ENCODE measurements at places on chromosomes 16 and 17.
A peak's percentile ranks its signal among the peaks of the same experiment; 100 is the strongest.

DNA sequence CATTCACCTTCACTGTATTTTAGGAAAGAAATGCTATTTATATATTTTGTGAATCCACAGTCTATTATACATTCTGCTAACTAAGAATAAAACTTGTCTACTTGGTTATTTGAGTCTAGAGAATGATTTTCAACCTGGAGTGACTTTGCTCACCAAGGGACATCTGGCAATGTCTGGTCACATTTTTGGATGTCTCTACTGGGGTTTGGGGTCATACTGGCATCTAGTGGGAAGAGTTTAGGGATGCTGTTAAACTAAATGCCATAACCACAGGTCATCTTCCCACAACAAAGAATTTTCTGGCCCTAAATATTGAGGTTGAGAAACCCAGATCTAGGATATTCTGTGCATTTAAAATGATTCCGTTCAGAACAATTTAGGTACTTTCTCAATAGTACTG, 26.0 kb downstream of the KCNJ16 start:
- no peak for DNase-seq

GRCh38 chr17:21113049-21113690, 13.6 kb upstream of the DHRS7B start:
- no peak for DNase-seq

- no peak for DNase-seq
Measured at GRCh38 chr17:34565713-34566112, 13.7 kb upstream of the TMEM132E start.

GRCh38 chr17:19928299-19928698, 49.3 kb downstream of the AKAP10 start:
- DNase-seq = no peak

GRCh38 chr16:23182206-23182678, 303 bp upstream of the SCNN1G start:
- DNase-seq = peak; percentile 63

- DNase-seq = no peak
Measured at GRCh38 chr17:32223703-32224102, 41.9 kb upstream of the RHBDL3 start.

DNA sequence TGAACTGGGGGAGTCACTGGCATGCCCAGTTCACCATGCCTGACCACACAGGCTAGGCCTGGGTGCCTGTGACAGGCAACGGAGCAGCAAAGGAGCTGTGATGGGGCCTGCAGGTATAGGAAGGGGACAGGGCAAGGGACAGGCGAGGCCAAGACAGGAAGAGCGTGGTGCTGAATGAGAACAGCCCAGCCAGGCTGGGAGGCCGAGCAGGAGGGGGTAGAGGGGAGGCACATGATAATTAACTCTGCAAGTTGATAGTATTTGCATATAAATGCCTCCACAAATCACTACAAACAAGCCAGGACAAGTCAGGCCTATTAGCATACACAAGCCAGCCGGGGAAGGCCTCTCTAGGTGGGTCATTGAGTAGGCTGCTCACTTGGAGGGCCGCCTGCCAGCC, 7.8 kb downstream of the ZFHX3 start:
- DNase-seq = no peak

DNA sequence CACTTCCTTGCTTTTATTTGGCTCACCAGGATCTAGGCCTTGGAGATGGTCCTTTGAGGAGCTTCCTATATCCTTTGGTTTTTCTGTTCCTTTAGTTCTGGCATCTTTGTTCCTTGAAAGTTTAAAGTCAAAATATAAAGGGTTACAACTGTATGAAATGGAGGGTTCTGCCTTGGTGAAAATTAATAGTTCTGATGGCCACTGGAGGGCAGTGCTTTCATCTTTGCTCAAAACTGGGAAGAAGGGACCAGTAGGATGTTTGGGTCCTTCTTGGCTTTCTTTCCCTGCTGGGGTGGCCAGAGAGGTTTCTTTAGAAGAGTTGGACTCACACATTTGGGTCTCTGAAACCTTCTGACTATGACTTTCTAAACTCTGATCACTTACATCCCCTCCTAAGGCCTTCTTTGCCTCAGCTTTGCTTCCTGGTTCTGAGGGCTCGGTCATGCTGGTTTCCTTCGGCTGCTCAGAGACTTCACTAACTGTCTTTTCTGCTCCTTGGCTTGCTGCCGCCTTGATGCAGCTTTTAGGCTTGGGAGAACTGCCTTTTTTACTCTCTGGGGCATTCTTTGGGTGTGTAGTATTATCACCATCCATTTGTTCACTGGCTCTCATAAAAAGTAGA, 10.9 kb upstream of the ITGA2B start:
- no peak for DNase-seq

DNA sequence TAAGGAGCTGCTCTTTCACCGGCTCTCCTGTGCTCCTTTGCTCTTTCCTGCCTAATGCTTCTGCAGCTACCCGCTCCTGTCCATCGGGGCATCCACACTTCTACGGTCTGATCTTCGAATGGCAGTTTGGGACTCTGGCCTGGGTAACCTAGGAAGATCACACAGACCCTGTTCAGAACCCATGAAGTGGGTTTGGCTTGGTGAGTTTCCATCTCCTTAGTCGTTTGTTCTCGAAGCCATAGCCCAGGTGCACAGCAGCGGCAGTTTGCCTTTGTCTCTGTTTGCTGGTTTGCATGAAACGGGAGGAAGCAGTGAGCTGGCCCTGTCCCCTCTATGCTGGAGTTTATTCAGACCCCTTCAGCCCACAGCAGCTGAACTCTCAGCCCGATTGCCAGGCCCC, 29.0 kb downstream of the PSMD7 start:
- DNase-seq = no peak

GRCh38 chr17:68231541-68231940, 16.3 kb upstream of the AMZ2 start:
- no peak for DNase-seq

GRCh38 chr17:36869856-36870719, 67.2 kb upstream of the LHX1 start:
- no peak for DNase-seq

- DNase-seq = no peak
Measured at GRCh38 chr17:21512307-21513011, 136.3 kb downstream of the KCNJ12 start.

GRCh38 chr17:79956853-79957252, 78.8 kb downstream of the TBC1D16 start:
- DNase-seq = no peak

- DNase-seq = no peak
Measured at GRCh38 chr16:47162670-47163420, 19.1 kb upstream of the NETO2 start.

DNA sequence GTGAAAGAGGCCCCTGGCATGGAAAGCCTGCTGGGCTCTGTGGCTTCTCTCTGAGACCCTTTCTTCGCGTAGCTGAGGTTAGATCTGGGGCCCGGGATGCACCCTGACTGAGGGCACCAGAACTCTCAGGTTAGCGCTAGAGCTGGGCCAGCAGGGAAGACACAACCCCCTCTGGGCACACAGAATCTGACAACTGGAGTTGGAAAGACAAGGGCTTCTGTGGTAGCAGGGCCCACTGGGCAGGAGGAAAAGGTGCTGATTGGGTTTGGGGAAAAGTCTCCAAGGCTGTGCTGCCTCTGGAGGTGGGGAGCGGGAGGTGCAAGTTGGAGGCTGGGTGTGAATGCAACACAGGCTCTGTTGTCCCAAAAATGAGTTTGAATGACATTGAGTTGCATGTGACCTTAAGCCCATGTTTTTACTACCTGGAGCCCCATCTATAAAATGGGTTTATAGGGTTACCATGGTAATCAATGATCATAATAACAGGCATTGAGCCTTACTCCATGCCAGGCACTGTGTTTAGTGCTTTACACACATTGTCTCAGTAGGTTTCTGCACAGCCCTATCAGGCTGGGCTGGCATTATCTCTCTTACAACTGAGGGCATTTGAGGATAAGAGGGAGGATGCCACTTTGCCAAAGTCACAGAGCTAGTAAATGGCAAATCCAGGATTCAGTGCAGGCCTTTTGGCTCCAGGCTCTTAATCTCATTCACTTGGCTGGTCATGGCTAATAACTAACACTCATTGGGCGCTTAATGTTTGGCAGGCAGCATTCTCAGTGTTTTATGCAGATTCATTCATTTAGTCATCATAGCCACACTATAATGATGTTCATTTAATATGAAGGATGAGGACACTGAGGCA, 9.5 kb upstream of the IGFBP4 start:
- no peak for DNase-seq

DNA sequence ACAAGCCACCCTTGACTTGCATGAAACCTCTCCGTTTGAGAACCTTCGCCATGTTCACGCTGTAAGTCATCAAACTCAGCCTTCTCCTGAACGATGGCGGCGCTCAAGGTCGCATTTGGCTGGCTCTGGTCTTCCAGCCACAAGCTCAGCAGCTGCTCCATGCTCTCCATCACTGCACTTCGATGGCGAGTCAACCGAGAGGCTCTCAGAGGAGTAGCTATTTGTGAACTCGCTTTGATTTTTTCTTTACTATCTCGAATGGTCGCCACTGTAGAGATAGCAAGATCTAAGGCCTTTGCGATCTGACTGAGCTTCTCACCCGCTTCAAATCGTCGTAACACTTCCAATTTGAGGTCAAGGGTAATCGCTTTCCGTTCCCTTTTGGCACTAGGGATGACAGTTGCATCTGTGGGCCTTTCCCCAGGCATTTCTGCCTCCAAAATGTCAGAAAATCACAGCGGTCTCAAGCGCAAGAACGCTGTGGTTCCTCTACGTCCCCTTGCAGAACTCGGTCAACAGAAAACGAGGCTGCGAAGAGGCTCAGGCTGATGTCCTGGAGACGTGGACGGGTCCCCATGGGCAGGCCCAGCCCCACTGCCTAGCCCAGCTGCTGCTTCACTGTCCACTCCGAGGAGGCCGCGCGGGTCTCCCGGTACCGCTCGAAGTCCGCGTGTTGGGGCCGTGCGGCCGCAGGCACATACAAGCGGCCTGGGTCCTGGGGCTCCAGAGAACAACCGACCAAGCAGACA, 23.1 kb downstream of the DEF8 start:
- peak; percentile 8 for DNase-seq

- no peak for DNase-seq
Measured at GRCh38 chr17:74543406-74543805, 2.5 kb downstream of the CD300C start.

DNA sequence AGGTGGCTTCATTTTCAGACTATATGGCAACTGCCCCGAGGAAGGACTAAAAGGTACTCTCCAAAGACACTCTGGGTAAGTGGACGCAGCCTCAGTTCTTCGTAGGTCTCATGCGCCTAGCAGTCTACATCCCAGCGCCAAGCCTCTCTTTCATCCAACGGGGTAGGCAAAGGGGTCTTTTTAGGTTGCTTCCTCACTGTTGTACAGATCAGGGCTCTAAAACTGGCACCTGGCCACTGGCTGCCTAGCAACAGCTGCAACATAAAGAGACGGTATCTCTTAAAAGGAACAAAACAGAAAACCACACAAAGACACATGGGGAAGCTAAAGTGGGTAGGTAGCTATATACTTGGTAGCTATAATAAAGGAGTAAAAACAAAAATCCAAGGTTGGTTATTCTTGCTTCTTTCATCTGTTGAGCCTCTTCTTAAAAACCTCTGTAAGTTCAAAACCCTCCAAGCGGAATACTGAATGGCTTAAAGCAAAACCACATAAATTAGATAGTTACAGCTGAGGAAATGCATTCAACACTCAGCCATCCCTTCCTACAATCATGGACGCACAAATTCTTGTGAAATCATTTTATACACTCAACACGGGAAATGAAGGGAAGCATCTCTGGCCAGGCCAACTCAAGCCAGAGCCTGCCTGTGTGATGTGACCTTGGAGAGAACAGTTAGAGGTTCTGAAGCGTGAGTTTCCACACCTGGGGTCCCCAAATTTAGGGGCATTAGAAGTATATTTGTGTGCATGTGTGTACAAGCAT, 22.7 kb downstream of the CYTH1 start:
- peak; percentile 73 for DNase-seq

DNA sequence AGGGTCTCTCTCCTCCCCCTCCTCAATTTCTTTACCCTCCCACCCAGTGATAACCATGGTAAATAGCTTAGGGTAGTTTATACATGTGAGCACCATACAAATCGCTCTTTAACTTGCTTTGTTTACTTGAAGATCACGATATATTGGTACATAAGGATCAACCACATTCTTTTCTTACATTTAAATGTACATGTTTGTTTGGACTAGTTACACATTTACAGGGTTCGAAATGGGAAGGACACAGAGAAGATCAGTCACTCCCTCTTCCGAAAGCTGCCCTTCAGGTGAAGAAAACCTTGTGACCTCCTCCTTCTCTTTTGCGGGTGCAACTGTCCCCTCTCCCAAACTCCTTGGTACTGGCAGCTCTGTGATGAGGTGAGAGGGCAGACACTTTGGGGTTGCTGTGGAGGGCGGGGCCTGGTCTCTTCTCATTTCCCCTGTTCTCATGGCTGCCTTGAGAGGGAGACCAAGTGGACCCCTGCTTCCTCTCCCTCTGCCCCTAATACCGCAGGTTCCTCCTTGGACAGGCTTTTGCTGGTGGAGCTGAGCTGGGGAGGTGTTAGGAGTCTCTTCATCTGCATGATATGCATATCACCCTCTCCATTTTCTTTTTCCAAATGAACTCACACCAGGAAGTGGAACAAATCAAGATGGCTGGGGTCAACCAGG, 4.7 kb upstream of the PIK3R6 start:
- no peak for DNase-seq

DNA sequence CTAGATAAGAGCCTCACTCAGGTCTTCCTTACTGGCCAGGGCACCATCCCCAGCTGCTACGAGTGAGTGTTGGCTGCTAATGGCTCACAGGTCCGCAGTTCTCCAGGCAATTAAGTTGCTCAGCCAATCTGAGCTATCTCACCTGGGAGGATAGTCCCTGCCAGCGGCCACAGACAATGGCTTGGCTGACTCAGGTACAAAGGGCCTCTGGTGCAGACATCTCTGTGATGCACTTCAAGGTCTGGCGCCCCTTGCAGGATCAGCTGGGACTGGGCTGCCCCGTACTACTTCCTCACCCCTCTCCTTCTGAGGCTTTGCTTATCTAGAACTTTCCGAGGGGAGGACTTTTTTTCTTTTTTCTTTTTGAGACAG, 49.2 kb upstream of the EMP2 start:
- DNase-seq = no peak

DNA sequence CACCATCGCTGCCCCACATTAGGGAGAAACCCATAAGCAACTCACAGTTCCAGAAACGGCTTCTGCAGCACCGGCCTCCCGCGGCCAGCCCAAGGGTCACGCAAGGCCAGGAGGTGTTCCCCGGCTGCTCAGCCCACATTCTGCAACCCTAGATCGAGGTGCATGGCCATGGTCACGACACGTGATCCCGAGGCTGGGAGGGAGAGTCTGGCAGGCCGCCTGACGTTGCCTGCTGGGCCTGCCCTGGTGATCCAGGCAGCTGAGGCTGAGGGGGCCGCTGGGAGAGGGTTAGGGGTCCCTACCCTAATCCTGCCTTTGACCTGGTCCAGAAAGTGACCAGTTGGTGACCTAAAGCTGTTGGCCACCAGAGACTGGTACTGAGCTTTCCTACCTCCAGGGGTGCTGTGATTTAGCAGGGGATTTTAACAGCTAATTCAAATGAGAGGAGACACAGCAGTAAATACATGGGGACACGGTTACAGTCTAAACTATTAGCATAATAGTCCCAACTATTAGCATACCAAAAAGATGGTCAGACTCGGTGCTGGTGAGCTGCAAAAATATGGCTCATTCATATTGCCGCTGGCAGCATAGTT, 97.4 kb upstream of the CIBAR2 start:
- no peak for DNase-seq

Data from effector memory CD8-positive, alpha-beta T cell (primary cell).